ENCODE measurements at places on chromosomes 6 and 20.

GRCh38 chr6:157967020-157967419, 14.6 kb upstream of the SYNJ2 start:
- no peak for DNase-seq

- DNase-seq: no peak
Measured at GRCh38 chr6:3956054-3956453, 106.9 kb downstream of the FAM50B start.

GRCh38 chr6:16927205-16927604, 165.9 kb upstream of the ATXN1 start:
- DNase-seq: no peak

GRCh38 chr6:4351520-4352321, 216.3 kb upstream of the ECI2 start:
- DNase-seq: no peak

DNA sequence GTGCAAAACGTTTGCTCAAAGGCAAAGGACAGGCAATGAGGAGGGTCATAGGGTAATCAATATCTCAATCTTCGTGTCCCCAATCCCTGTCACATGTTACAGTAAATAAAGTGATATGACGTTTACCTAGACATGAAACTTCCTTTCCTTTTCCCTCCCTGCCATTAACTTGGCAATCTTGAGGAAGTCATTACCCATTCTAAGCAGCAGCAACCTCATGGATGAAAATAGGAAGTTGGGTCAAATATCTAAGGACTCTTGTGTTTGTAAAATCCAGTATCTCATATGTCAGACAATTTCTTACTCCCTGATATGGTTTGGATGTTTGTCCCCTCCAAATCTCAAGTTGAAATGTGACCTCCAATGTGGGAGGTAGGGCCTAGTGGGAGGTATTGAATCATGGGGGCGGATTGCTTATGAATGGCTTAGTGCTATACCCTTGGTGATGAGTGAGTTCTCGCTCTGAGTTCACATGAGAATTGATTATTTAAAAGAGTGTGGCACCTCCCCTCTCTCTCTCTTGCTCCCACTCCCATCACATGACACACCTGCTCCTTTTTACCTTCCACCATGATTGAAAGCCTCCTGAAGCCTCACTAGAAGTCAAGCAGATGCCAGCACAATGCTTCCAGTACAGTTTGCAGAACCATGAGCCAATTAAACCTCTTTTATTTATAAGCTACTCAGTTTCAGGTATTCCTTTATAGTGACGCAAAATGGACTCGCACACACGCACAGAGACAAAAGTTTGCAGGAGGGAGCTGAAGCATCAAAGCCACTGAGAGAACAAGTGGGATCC, 545.9 kb upstream of the JARID2 start:
- no peak for DNase-seq

DNA sequence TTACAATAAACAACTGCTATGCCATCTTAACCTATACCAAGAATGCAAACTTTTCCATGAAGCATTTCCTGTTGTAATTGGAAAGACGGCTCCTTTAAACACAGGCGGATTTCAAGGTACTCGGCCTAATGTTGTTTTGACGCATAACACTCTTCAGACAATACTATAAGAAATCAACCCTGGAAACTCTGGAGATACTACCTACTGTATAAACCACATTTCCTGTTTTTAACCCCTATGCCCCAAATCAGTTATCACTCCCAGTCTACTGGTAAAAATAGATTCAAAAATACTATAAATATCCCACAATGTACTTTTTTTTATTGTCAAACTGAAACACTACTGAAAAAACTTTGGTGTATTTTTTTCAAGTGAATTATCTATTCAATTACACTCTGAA, 118.1 kb downstream of the IRF4 start:
- DNase-seq: no peak

DNA sequence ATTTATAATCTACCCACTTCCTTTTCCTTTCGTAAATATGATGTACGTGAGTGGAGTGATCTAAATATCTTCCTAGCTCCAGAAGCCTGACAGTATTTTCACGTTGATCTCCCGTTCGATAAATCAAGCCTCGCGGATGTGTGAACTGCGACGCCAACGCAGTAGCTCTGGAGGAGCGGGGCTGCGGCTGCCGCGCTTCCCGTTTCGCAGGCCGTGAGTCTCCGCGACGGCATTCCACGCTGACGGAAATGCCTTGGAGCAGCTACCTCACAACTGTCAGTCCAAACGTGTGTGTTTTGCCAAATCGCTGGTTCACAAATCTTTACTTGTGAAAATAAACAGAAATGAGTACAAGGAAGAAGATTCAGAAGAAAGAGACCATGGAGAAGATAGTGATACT, 41.2 kb downstream of the BTBD3 start:
- no peak for DNase-seq

DNA sequence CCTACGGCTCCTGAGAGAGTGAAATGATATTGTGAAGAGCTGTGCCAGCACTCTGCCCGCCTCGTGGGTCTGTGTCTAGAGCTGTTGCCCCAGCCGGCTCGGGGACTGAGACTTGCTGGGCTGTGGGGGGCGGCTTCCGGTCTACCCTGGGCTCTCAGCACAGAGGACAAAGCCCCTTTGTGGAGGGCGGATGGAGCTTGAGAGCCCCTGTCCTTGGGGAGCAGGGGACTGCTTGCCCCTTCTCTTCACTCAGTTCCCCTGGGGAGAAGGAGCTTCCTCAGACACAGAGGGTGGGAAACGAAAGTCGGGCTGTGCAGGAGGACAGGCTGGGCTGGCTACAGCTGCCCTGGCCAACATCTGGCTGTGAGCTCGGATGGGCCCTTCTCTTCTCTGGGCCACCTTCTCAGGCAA, 11.0 kb downstream of the SRC start:
- no peak for DNase-seq

DNA sequence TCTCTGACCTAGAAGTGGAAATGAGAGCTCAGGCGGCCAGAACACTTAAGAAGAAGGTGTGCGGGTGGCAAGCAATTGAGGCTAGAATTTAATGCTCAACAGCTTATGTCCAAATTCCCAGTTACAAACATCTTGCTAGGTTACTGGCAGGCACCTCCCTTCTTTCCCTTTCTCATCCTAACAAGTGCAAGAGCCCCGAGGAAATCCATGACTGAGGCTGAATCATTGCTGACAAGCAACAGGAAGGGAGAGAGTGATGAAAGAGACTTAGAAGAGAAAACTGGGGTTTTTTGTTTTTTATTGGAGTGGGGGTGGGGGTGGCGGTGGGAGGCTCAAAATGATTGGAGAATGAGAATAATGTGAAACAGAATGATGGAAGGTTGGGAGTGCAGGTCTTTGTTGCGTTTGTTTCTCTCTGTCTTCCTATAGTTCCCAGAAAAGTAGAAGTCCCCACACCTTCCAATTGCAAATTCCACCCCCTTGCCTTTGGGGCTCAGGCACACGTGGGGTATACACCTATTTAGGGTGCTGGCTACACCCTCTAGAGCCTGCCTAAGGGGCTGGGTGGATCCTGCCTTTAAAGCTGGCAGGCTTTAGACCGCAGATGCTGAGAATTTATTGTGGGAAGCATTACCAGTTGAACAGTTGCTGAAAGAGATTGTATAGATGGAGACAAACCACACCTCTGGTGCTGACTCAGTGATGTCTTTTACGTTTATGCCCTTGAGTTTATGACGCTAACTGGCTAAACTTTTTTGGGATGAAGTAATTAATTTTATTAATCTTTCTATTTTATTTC, 1.4 kb downstream of the FAM83B start:
- no peak for DNase-seq

DNA sequence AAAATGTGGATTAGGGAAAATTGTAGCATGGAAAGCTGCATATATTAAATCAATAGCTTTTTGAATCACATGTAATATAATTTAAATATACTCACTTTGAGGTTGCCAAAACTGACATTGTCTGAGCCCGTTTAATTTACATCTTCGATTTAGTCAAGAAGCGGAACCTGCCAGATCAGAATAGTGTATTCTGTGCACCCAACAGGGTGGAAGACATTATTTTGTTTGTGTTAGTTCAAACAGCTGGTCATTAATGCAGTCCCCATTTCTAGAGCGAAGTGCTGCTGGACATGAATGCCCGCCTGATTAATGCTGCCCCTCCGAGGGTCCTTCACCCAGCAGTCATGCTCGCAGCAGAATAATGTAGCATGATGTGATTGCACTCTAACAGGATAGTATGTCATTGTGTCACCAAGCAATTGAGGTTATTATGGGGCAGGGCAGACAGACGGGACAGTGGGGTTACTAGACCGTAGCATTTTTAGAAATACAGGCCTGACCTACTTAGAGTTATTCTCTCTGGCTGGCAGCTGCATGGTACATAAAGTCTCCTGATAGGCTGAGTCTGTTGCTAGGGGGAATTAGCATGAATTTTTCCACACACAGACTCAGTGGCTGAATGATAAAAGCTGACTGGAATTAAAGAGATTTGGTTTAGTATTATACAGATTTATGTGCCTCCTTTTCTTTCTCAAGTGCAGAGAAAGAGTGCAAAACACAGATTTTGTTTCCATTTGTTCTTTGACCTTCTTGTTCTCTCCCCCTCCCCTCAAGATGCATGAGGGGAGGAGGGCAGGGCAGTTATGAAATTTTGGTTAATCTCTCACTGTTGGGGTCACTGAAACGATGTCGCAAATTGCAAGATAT, 147.1 kb downstream of the PRL start:
- DNase-seq: no peak

GRCh38 chr20:23436681-23437080, 2.8 kb upstream of the CSTL1 start:
- DNase-seq: no peak

- no peak for DNase-seq
Measured at GRCh38 chr6:170258407-170258806, 32.5 kb downstream of the DLL1 start.

GRCh38 chr6:14232889-14233288, 115.3 kb downstream of the CD83 start:
- no peak for DNase-seq

DNA sequence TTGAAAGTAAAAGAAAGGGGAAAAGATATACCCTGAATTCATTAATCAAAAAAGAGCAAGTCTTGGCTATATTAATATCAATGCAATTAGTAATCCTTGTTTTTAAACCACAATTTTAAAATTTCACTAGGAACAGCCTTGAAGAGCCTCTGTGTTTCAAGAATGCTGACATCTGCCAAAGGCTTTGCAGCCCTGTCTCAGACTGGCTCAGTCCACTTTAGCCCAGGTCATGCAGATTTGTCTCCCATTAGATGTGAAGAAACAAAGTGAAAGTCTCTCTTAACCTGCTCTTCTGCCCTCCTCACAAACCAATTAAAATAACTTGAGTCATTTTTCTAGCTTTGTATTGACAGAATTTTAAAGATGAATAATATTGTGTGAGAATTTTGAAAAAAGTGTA, 102.7 kb upstream of the CARMIL1 start:
- no peak for DNase-seq

GRCh38 chr20:63957004-63957689, 931 bp upstream of the UCKL1 start:
- no peak for DNase-seq

DNA sequence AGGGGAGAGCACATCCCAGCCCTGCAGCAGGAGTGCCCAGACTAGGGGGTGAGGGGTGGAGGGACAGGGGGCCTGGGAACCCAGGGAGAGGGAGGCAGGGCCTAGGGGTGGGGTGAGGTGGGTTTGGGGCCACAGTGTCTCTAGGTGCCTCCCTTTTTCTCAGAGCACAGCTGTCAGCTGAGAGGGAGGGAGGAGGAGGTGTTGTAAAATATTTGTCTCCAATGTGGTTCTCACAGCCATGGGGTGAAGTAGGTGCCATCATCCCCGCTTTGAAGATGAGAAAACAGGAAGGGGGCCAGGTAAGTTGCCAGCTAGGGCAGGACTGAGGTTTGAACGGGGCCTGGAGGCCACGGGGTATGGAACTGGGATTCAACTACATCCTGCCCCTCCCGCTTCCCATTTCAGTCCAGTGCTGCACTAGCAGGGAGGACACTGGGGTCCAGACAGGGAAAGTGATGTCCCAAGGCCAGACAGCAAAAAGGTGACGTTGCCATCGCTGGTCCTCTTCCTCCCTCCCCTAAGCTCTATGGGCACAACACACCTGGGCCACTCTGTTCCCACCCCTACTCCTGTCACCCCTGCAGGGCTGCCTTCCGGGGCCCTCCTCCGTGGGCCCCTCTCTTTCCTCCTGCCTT, 20.3 kb downstream of the PACSIN1 start:
- DNase-seq: no peak

DNA sequence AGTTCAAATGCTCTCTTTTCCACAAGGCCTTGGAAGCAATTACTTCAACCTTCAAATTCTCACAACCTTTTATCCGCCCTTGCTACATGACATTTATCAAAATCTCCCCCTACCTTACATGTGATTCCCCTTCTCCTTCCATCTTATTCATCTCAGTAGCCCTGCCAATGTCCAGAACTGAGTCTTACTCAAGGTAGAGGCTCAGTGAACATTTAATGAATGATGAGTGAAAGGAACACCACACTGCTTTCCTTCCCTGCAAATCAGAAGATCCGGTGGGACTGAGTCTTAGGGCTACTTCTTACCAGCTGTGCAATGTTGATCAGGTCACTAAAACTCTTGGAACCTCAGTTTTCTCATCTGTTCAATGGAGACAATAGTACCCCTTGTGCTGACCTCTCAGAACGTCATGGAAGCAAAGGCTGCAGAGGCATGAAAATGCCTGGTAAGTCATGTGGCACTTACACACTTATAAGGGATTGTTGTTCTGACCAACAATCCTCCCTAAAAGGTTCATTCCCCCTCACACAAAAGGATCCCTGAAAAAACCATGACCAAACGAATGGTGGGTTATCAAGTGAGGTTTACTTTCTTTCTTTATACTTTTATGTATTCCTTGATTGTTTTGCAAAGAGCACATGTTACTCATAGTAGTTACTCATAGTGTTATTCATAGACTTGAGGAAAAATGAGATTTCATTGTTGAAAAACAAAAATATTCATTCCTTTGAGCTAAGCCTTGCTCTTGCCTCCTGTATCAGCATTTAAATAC, 6.5 kb downstream of the MDGA1 start:
- DNase-seq: no peak

DNA sequence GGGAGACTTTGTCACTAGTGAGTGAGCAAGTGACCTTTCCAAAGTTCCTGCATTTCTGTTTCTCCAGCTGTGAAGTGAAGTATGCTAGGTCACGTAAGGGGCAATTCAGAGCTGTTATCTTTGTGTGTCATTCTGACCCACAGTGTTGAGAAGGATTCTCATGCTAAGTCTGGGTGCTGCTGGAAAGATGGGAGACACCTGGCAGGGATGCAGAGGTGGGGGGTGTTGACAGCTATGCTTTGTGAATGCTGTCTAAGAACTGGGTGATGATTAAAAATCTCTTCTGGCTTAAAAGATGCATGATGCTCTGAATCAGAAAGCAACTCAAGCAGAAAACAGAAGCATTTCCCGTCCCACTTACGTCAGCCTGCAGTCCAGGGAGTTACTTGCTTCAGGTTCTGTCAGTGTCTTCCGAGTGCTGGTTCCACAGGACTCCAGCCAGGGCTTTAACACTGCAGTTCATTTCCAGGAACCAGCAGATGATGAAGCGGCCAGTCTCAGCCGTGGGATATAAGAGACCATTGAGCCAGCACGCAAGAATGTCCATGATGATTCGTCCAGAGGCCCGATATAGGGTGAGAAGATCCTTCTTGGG, 30.9 kb upstream of the ASXL1 start:
- no peak for DNase-seq
